ENCODE measurements at places on chromosomes 2 and 18.

- DNase-seq: no peak
Measured at GRCh38 chr18:39506581-39507330, 1941.2 kb upstream of the CELF4 start.

DNA sequence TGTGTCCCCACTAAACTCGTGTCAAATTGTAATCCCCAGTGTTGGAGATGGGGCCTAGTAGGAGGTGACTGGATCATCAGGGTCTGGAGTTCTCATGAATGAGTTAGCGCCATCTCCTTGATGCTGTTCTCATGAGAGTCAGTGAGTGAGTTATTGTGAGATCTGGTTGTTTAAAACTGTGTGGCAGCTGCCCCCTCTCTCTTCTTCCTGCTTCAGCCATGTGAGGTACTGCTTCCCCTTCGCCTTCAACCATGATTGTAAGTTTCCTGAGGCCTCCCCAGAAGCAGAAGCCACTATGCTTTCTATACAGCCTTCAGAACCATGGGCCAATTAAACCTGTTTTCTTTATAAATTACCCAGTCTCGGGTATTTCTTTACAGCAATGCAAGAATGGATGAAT lies 50.4 kb downstream of the AP1S3 start:
- no peak for DNase-seq

GRCh38 chr2:216829533-216829932 lies 30.3 kb downstream of the TNP1 start:
- no peak for DNase-seq

GRCh38 chr2:23660237-23660636 lies 266.7 kb downstream of the ATAD2B start:
- DNase-seq: no peak

DNA sequence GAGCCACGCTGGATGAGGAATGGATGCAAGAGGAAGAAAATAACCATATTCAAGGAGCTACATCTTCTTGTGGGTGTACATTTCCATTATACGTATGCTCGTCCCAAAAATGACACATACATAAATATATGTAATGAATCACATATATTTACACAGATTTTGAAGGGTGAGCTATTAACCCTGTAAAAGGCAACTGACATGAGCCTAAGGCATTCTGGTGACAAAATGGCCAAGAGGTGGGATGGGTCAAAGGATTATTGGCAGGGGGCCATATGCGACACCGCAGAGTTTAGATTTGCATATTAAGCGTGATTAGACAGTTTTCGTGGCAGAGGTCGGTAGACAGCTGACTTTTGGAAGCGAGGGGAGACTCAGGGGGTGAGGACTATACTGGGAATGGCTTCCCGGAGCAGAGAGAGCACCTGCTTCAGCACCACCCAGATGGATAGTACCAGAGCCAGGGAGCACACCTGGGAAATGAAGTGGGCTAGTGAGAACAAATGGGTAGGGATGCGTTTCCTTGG lies 431 bp upstream of the CNRIP1 start:
- peak; percentile 29 for DNase-seq

DNA sequence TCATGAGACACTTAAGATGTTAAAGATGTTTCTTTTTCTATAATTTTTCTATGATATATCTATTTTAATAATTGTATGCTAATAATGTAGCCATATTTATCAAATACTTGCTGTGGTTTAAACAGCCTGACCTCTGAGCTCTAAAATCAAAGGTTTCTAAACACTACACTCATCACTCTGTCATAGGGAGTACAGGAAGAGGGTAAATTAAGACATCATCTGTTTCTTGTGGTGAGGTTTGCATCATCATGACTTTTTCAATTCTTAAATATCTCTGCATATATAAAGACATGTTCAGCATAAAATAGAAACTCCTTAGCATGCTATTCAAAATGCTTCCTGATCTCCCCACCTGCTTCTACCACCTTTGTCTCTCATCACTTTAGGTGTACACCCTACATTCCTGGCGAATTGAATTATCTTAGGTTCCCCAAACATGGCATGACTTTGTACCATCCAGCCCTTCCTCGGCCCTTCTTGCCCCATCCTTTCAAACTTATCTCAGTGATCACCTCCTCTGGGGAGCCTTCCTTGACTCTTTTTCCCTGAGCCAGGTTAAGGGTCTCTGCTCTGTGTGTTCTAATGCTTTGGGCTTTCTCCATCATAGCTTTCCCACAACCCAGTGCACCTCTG lies 105.3 kb upstream of the TTN start:
- no peak for DNase-seq

GRCh38 chr2:8252997-8253694 lies 428.7 kb upstream of the ID2 start:
- no peak for DNase-seq

DNA sequence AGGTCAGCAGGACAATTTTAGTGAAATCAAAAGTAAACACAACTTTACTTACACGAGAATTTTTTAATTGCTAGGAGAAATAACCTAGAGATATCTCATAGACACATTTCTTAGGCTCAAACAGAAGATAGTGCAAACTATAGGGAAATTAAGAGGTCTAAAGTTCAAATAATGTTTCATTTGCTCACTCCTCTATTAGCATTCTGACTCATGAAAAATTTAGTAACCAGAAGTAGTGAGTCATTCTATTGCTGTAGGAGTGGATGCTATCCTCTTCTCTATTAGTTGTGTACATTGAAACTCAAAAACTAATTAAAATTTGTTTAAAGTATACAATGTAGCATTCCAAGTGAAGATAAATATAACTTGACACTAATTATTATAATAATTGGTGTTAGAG lies 908.3 kb upstream of the TMEFF2 start:
- no peak for DNase-seq

DNA sequence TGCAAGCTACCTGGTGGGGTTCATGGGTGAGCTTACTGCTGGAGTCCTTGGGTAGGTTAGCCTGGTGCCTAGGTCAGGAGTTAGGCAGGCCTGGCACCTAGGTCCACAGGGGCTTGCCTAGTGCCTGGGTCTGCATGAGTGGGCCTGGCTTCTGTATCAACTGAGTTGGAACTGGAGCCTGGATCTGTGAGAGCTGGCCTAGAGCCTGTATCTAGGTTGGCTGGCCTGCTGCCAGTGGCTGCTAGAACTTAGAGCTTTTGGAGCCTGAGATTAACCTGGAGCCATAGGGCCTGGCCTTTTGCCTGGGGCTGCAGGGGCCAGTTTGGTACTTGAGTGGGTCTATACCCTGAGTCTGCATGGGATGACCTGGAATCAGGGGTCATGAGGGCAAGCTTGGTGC lies 679.4 kb downstream of the NUP35 start:
- no peak for DNase-seq

- DNase-seq: no peak
Measured at GRCh38 chr2:7725850-7726242, 808.6 kb downstream of the RNF144A start.

- DNase-seq: no peak
Measured at GRCh38 chr2:132891498-132891897, 221.5 kb upstream of the LYPD1 start.
